ENCODE measurements at places on chromosomes 2 and 18.

GRCh38 chr18:74342416-74343043 lies 26.9 kb downstream of the C18orf63 start:
- no peak for DNase-seq

DNA sequence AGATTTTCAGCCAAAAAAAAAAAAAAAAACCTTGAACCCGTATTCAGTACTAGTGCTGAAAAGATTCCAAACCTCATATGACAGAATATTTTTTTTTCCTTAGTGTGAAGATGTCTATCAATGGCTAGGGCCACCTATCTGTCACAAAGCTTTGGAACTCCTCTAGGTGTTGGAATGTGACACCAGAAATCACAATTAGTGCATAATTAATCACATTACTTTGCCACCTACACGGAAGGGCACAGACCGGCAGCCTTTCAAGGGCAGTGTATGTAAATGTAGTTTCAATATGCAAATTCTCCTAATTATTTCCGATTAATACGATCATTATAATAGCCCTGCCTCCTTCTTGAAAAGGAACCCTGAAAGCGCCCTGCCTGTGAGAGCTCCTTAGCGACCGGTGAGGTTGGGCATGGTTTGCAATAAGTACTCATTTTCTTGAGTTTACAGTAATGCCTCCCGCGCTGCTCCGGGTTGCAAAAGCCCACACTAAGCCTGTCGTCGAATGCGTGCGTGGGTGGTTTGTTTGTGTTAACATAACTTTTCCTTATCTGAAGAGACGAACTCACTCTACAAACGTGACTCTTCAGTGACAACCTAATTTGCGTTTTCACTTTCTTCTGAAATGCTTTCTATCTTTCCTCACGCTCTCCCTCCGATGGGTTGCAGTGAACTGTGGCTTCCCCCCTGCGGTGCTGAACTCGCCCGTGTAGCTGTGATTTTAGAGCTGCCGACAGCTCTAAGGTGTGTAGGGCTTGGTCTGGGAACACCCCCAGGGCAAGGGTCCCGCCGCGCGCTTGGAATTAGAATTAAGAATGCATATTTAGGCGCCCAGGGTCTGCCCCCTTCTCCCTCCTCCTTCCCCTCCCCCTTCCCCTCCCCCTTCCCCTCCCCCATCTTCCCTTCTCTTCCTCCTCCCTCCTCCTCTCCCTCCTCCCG lies 765 bp upstream of the ID2 start:
- DNase-seq: no peak

GRCh38 chr2:54639609-54640008 lies 83.9 kb upstream of the EML6 start:
- no peak for DNase-seq

DNA sequence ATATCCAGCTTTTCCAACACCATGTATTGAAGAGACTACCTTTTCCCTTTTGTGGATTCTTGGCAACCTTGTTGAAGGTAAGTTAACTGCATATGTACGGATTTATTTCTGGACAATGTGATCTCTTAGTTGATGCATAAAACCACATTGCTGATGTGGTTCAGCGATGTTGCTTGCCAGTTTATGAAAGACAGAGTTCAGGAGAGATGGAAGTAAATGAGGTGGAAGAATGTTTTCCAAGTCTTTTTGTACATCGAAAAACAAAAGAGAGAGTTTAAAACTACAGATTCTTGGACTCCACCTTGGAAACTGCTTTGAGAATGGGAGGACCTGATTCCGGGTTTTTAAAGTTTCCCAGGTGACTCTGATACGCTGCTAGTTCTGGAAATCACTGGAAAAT lies 43.8 kb downstream of the MOB4 start:
- no peak for DNase-seq

GRCh38 chr2:30271301-30271700 lies 40.0 kb downstream of the LBH start:
- no peak for DNase-seq

DNA sequence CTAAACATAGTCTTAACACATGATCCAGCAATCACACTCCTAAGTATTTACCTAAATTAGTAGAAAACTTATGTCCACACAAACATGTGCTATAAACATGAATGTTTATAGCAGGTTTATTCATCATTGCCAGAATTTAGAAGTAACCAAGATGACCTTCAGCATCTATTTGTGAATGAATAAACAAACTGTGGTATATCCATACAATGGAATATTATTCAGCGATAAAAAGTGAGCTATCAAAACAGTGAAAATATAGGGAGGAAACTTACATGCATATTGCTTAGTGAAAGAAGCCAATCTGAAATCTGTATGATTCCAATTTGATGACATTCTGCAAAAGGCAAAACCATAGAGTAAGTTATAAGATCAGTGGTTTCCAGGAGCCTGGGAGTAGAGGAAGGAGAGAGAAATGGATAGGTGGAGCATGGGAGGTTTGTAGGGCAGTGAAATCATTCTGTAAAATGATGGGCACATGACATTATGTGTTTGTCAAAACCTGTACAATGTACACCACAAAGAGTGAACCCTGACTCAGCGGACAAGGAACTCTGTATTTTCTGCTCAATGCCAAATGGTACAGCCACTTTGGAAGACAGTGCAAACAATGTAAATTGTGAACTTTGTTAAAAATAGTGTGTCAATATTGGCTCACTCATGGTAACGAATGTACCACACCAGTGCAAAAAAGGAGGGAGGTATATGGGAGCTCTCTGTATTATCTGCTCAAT lies 61.9 kb upstream of the IGFBP2 start:
- no peak for DNase-seq

GRCh38 chr18:51191128-51191717 lies 6.3 kb downstream of the MEX3C start:
- DNase-seq: no peak

- no peak for DNase-seq
Observed at GRCh38 chr2:205909184-205909572, 176.8 kb downstream of the INO80D start.

- DNase-seq: no peak
Observed at GRCh38 chr2:178775975-178776374, 31.2 kb downstream of the TTN start.

- DNase-seq: no peak
Observed at GRCh38 chr18:54856105-54856646, 27.9 kb downstream of the RAB27B start.

GRCh38 chr2:190093793-190094192 lies 31.3 kb upstream of the MSTN start:
- DNase-seq: no peak

- no peak for DNase-seq
Observed at GRCh38 chr18:28178720-28179119, 1.8 kb upstream of the CDH2 start.

DNA sequence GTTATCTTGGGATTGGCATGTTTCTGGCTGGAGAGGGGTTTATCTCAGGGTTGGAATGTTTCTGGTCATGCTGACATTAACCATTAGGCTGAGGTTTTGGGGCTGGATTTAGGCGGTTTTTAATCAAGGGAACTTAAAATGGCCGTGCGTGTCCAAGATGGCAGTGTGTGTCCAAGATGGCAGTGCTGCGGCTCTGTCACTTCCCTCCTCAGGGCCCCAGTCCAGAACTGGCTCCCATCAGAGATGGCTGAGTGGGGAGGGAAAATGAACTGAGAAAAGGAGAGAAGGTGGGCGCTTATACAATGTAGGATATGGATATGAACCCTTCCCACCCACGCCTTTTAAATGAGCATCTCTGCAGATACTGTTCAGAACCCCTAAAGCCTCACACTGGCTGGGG lies 175.5 kb upstream of the MYT1L start:
- no peak for DNase-seq

- DNase-seq: no peak
Observed at GRCh38 chr2:38277245-38278116, 99.6 kb downstream of the ATL2 start.

DNA sequence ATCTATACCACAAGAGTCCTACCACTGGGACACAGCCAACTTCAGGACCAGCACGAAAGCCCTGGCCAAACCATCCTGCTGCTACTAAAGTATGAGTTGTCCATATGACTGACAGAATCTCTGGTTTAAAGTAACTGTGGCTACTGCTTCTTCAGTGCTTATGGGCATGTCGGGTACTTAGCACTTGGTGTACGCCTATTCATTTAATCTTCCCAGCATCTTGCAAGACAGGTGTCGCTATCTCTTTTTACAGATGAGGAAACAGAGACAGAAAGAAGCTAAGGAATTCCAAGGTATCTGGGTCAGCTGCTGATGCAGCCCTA lies 203.4 kb upstream of the ID2 start:
- no peak for DNase-seq

- DNase-seq: no peak
Observed at GRCh38 chr2:108534584-108535356, 500 bp downstream of the LIMS1 start.

GRCh38 chr2:61585383-61585782 lies 47.2 kb upstream of the XPO1 start:
- no peak for DNase-seq

GRCh38 chr2:150532020-150532419 lies 44.6 kb upstream of the RND3 start:
- DNase-seq: no peak

- no peak for DNase-seq
Observed at GRCh38 chr2:212961255-212961654, 190.2 kb downstream of the IKZF2 start.

DNA sequence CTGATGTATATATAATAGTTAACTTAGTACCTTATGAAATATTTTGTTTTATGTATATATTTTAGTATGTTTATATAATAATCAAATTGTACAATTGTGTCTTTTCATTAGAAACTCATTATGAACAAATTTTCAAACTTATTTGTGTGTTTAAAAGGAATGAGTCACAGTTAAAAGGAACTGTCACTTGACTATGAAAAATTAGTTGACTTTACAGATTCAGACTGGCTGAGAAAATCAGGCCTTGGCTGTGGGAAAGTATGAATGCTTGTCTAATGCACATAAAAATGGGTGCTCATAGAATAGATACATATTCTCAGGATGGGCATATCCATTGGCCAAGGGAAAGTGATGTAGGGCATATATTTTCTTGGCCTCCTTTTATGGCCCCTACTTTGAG lies 576.8 kb downstream of the SATB2 start:
- DNase-seq: no peak

GRCh38 chr2:148593421-148593820 lies 51.1 kb upstream of the EPC2 start:
- DNase-seq: no peak

Measured in AG04449 (cell line).